ENCODE measurements at places on chromosomes 3 and 15. TPM values are rescaled to one million over a fixed set of nuclear protein-coding genes. Genes with fewer than 3 reads are reported as not detected.

DNA sequence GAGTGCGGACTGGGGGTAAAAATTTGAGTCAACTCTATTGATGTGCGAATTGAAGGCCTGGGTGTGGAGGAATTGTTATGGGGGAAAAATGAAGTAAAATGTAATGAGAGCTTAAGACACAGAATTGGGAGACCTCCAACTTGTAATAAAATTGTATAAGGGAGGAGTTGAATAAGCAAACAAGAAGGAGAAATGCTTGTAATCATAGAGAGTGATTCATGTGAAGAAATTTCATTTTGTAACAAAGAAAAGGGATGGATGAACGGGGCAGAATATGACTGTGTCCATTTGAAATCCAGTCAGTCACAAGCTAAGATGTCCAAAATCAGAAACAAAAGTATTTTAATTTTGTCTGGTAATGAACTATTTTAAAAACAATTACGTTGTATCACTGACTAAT is 552.3 kb downstream of the NAALADL2 start:
- DNase-seq, result no peak

DNA sequence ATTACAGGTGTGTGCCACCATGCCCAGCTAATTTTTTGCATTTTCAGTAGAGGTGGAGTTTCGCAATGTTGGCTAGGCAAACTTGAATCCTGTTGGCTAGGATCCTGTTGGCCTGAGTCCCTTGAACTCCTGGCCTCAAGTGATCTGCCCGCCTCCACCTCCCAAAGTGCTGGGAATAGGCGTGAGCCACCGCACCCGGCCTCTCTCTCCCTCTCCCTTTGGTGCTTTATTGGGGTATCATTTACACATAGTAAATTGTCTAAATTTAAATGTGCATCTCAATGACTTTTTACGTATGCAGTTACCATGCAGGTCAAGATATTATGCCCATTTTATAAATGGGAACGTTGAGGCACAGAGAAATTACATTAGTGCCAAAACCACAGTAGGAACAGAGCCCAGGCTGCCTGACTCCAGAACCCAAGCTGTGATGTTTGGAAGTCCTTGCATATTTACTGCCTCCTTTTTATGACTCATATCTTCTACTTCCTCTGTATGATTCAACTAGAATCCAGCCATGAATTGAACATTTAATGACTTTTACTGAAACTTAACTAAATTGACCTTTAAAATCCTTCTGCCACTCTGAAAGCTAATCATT is 34.0 kb upstream of the RPP14 start:
- DNase-seq, result no peak

MCTP2 gene
- 91.6 TPM for total RNA-seq

GRCh38 chr15:45254405-45254804 is 2.4 kb downstream of the SLC28A2 start:
- no peak for DNase-seq

GRCh38 chr15:90960298-90961091 is 5.8 kb downstream of the RCCD1 start:
- DNase-seq, result no peak

DNA sequence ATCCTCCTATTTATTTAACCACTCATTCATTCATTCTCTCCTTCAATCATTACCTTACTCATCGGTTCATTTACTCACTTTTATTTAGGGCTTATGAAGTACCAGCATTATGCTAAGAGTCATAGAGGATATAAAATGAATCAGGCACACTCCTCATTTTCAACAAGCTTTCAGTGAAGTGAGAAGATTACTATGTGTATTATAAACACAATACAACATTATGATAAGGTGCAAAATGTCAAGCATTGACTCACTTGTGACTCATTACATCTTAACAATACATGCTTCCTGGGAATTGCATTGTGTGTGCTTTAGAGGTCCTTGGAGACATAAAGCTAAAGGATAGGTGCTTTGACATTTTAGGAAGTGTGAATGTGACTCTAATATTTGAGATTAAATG is 60.4 kb downstream of the PLAAT1 start:
- DNase-seq, result no peak

GRCh38 chr15:83567318-83567717 is 86.6 kb upstream of the ADAMTSL3 start:
- peak; percentile 24 for DNase-seq

SLC30A4 gene
- total RNA-seq, result 3.5 TPM

PLCH1 gene
- total RNA-seq, result not detected

DNA sequence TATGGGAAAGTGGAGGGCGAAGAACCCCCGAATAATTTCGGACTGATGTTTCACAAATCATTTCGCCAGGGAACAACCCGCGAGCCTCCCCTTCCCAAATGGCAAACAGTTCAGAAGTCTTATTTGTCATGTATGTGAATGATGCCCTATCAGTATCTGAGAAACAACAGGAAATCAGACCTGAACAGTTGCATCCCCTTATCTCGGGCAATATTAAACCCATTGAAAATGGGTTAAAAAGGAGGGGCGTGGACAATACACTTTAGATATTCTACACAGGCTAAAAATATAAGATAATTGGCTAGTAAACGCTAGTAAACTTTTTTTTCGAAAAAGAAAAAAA is 1003.3 kb upstream of the NR2F2 start:
- no peak for DNase-seq

PIGZ gene
- total RNA-seq, result not detected

GRCh38 chr3:195224156-195224979 is 46.6 kb downstream of the XXYLT1 start:
- no peak for DNase-seq

GRCh38 chr3:129975705-129976048 is 1.2 kb downstream of the TRH start:
- DNase-seq, result no peak

MYRIP gene
- not detected for total RNA-seq

GOLGA8T gene
- total RNA-seq, result not detected

DNA sequence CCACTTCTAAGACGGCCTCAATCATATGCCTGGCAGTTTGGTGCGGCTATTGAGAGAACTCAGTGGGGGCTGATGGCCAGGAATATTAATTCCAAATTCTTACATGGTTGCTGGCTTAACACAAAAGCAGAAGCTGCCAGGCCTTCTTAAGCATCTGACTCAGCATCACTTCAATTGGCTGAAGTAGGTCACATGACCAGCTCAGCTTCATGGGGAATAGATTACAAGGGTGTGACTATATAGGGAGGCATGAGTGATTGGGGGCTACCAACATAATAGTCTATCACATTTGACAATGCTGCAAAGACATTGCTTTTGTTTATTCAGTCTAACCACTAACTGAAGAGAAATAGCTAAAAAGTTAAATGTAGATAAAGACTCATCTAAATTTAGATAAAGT is 101.6 kb upstream of the ANKRD28 start:
- peak; percentile 9 for DNase-seq

LEKR1 gene
- not detected for total RNA-seq

DNA sequence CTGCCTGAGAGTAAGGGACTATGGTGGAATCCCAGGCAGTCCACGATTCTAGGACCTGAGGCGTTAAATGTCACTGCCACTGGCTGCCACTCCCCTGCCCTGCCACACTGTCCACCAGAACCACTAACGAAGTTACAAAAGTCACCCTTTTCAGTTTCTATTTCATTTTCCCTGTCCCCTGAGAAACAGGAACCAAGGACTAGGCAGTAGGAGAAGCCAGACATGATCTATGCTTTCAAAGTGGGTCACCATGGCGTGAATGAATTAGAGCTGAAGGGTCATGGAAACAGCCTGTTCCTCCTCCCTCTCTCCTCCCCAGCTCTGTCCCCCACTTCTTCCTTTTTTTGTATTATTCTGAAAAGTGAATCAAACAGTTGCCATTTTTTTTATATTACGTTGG is 9.1 kb upstream of the ADPRH start:
- DNase-seq, result no peak

DNA sequence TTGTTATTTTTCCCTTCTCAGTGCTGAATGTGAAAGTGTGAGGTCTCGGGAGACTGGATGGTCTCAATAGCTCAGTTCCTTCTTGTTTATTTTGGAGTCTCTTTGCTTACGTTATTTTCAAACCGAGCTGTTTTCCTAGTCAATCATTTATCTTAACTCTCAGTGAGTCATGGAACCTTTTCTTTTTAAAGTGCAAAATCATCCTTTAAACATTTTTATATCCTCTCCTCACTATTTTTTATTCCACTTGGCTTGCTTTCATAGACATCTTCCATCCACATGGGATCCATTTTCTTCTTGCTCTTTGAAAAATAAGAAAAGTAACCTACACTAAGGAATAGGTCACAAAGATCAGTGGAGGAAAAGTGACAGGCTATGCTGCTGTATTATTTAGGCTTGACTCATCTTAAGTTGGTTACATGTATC is 497.8 kb downstream of the NAALADL2 start:
- DNase-seq, result no peak

GRCh38 chr3:120440001-120440703 is 10.6 kb downstream of the FSTL1 start:
- DNase-seq, result no peak

DNA sequence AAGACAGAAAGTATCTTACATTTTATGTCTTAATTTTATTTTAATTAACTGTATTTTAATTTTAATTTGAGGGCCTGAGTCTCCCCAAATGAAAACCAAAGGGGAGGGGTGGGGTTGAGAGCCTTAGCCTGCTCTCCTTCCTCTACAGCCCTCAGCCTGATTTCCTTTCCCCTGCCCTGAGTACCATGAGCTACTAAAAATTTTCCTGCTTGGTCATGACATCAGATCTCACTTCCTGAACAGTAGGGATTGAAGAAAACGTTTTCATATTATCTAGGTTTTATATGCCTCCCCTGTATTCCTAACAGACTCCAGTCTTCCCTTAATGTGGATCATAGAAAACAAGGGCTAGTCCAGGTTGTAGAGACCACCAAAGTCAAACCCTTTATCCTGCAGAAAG is 133.9 kb downstream of the MYLK start:
- DNase-seq, result no peak

DNA sequence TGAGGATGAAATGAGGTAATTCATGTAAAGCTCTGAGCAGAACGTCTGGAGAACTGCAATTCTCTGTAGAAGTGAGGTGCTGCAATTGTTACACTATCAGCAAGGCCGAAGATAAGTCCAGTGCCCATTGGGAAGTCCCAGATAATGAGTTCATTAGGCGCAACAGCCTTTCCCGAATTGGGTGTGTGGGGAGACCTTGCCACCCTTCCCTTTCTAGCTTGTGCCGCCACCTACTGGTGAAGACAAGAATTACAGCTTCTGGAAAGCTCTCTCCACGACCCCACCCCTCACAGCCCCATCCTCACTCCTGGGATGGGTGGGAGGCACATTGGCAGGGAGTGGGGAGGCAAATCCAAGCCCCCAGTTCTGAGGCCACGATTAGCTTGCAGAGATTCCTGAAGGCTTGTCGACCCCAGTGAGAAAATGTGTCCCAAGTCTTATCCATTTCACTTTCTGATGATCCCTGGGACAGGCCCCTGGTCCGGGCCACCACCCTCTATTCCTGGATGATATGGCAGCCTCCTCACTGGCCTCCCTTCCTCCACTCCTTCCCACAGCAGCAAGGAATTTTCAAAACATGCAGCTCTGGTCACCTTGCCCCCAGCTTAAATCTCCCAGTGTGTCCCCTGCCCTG is 36.4 kb downstream of the FAM3D start:
- peak; percentile 60 for DNase-seq

GRCh38 chr3:119395923-119396358 is 67.5 kb downstream of the TMEM39A start:
- DNase-seq, result no peak

All from OCI-LY7 (cell line).